Immature natural killer cell (primary cell): ENCODE measurements at places on chromosomes 1 and 21. TPM values are rescaled to one million over a fixed set of nuclear protein-coding genes. Genes with fewer than 3 reads are reported as not detected.

The GTF2B gene
- polyA plus RNA-seq, result 52.8 TPM

The HES2 gene
- polyA plus RNA-seq, result not detected

The ITLN1 gene
- not detected for polyA plus RNA-seq

The MX2 gene
- polyA plus RNA-seq, result 11.1 TPM

The MMEL1 gene
- polyA plus RNA-seq, result 5.1 TPM

The OR6F1 gene
- not detected for polyA plus RNA-seq

The RPE65 gene
- polyA plus RNA-seq, result not detected

The TRIM45 gene
- polyA plus RNA-seq, result not detected

The RRP15 gene
- 12.8 TPM for polyA plus RNA-seq

The SIK1 gene
- polyA plus RNA-seq, result 1.2 TPM

The SH2D2A gene
- polyA plus RNA-seq, result 139 TPM

The S100A14 gene
- polyA plus RNA-seq, result not detected

The IFNAR2 gene
- polyA plus RNA-seq, result 87.9 TPM

The AADACL3 gene
- not detected for polyA plus RNA-seq

The LCE3E gene
- not detected for polyA plus RNA-seq

The BCL10 gene
- 23.0 TPM for polyA plus RNA-seq

The ESPN gene
- not detected for polyA plus RNA-seq
